Hematopoietic multipotent progenitor cell (in vitro differentiated cells): ENCODE measurements at places on chromosomes 4 and X.

DNA sequence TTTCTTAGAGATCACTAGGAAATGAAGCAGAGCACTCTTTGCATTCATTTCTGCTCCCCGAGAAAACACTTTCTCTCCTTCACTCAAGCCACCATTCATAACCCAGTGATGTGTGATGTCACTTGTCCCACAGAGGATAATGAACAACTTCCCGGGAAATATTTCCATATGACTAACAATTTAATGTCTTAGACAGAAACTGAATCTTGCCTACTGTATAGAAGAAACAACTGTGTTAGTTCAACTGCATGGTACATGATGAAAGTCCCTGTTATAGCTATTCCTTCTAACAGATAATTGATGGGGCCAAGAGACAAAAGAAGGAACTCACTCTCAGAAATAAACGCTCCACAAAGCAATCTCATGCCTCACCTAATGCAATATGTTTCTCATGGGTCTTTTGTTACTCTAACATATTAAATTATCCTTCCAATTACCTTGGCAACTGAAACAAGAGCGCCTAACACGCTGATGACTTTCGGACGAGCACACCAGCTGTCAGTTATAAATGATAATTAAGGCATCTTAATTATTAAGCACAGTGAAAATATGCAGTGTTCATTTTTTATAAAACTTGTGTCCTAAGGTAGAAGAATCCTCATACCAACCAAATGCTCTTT lies 113.7 kb upstream of the TLR3 start:
- no peak for DNase-seq

GRCh38 chrX:119062750-119063374 lies 9.9 kb upstream of the CT47C1 start:
- DNase-seq: no peak

- DNase-seq: no peak
These were observed 4.0 kb upstream of the TMEM156 start for GRCh38 chr4:39036172-39036571.

DNA sequence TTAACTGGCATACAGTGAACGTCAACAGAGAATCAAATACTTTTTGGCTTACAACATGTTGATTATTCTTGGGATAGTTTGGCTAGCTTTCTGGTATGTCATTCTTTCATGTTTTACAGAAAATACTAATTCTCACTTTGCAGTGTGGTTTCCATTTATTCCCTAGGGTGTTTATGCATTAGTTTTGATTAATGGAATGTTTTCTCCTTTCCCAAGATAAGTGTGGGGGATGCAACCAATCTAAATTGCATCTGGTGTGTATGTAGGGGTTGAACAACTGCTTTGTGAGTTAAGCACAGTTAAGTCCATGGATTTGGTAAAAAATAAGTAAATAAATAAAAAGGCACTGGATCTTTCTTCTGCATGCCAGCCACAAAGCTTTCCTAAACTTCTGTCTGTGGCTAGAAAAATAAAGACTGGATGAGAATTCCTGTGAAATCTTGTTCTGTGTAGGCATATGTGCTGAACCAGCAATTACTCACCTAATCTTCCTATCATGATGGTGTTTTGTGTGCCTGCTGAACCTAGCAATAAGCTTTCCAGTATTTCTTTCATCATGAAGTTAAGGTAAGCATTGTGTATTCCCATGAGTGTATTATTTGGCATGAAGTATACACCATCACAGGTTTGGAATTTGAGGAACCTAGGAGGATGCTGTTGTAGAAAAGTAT lies 50.6 kb upstream of the TENM3 start:
- no peak for DNase-seq

DNA sequence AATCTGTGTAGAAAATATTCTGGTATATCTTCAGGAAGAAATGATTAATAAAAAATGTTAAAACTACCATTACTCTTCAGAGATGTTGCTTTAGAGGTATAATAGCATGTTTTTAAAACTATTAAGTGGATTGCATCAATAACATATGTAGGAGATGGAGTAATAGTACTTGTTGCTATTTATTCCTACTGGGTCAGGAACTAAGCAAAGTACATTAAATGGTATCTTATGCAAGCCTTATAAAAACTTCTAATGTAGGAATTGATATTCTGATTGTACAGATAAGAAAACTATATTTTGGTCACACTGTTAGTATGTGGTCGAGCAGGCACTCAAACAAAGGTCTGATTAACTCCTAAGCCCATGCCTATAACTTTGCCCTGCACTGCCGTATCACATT lies 31.4 kb upstream of the PDLIM5 start:
- no peak for DNase-seq
